Fibroblast of the aortic adventitia (primary cell): ENCODE measurements at places on chromosomes 6 and 20. TPM values are rescaled to one million over a fixed set of nuclear protein-coding genes. Genes with fewer than 3 reads are reported as not detected.

- no peak for DNase-seq
Measured at GRCh38 chr20:9134346-9134745, 65.5 kb downstream of the PLCB4 start.

ADGRF1 gene
- not detected in 2 replicates for total RNA-seq

PRRT1 gene
- total RNA-seq = 0.41 and 0.54 TPM in 2 replicates

DNA sequence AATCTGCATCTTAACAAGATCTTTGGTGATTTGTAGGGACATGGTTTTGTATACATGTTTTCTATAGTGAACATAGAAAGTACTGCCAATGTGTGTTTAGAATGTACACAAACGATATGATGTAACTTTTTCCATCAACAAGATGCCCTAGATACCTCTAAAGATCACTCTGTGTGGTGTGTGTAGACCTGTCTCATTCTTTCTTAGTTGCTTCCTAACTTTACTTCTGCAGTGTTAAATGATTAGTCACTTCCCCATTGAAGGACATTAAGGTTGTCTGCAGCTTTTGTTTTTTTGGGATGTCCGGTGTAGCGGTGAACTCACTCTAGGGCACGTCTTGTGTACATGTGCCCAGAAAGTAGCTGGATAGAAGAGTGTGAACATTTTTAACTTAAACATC lies 35.9 kb downstream of the CDYL start:
- no peak for DNase-seq

PNLDC1 gene
- not detected in 2 replicates for total RNA-seq

- DNase-seq = no peak
Measured at GRCh38 chr6:12151433-12151820, 138.7 kb upstream of the EDN1 start.

GRCh38 chr6:140445474-140446004 lies 1071.1 kb upstream of the CITED2 start:
- DNase-seq = peak; percentile 84

PEX6 gene
- total RNA-seq = 19.3 and 39.4 TPM in 2 replicates

GRCh38 chr20:62344782-62345181 lies 22.3 kb downstream of the LAMA5 start:
- DNase-seq = no peak

DOK5 gene
- 53.6 and 85.6 TPM in 2 replicates for total RNA-seq
